ENCODE measurements at places on chromosomes 7 and 10.

- no peak for DNase-seq
These were observed 388.1 kb downstream of the PLXNA4 start for GRCh38 chr7:132187869-132188789.

- no peak for DNase-seq
These were observed 18.9 kb downstream of the CAMK2G start for GRCh38 chr10:73855413-73855812.

DNA sequence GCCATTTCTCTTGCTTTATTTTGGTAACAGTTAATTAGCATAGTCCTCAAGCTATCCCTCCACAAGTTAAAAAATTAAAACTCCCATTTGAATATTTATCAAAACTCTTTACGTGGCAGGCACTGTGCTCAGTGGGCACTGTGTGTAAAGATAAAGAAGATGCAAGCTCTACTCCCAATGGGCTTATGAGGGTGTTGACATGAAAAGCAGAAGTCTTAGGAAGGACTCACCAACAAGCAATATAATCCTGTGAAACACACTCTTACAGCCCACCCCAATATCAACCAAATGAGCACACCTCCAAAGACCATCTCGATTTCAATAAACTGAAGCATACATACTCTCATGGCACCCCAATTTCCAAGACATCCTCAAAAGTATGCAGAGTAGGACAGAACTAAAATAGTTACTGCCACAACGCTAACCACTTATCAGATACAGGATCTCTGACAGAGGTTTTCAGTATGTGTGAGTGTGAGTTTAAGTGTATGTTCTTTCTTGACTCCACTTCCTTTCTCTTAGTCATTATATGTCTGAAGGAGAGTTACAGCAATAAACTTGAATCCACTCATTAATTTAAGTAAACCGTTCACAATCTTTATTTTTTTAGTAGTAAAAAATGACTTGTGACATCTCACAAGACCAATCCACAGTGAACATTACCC is 120.0 kb downstream of the PDE1C start:
- DNase-seq = no peak

GRCh38 chr10:124150189-124150806 is 56.9 kb upstream of the CHST15 start:
- DNase-seq = no peak

Measured in endothelial cell (in vitro differentiated cells).